NK-92 treated with Interleukin-12 subunit alpha and Interleukin-12 subunit beta, amount 100 ng/mL, for 24 hours (cell line): ENCODE measurements at places on chromosomes 13 and 19.

DNA sequence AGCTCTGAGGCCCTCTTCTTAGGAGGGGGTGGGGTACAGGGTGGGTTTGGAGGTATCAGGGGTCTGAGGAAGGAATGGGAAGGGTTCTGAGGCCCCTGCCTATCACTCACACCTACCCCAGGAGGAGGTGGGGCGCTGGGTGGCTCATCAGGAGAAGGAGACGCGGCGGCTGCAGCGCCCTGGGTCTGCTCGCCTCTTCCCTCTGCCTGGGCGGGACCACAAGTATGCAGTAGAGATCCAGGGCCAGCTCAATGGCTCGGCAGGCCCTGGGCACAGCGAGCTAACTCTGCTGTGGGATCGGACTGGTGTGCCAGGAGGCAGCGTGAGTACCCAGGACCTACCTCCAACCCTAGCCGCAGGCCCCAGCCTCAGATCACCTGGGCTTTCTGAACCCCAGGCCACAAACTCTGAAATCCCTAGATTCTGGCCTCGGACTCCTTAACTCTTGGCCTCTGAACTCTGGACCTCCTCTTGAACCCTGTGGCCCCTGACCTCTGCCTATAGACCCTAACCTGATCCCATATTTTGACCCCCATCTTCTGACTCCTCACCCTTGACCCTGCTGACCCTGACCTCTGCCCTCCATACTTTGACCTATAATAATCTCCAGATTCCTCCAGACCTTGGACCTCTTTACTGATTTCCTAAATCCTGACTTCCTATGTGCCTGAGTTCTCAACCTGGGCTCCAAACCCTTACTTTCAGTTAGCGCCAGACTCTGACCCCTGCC is 24.1 kb downstream of the MEGF8 start:
- no peak for DNase-seq

GRCh38 chr13:58165617-58166016 is 534.1 kb downstream of the PCDH17 start:
- DNase-seq, result no peak

DNA sequence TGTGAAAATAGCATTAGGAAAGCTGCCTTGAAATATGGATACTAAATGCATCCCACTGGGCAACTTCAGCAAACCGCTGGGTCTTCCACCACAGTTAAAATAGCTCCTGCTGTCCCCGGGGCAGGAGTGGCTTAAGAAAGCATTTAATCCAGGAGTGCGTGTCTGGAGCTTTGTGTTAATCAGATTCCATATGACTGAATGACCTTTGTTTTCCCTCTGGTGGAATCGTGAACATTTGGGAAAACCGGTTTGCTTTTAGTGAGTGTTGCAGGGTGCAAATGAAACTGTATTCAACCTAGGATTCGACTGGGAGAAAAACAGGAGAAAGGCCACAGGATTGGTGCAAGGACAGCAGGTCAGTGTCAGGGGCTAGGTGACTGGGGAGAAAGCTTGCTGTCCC is 237.6 kb upstream of the MAB21L1 start:
- DNase-seq, result no peak

- no peak for DNase-seq
Observed at GRCh38 chr13:29570051-29570654, 25.3 kb downstream of the SLC7A1 start.
